Ammon's horn (tissue), 1 donor: ENCODE measurements at places on chromosomes 11 and 22.

- DNase-seq, result peak; percentile 71
Observed at GRCh38 chr11:125494031-125494360, 2.1 kb downstream of the FEZ1 start.

GRCh38 chr22:41808400-41808799, 7.9 kb downstream of the CCDC134 start:
- no peak for DNase-seq

DNA sequence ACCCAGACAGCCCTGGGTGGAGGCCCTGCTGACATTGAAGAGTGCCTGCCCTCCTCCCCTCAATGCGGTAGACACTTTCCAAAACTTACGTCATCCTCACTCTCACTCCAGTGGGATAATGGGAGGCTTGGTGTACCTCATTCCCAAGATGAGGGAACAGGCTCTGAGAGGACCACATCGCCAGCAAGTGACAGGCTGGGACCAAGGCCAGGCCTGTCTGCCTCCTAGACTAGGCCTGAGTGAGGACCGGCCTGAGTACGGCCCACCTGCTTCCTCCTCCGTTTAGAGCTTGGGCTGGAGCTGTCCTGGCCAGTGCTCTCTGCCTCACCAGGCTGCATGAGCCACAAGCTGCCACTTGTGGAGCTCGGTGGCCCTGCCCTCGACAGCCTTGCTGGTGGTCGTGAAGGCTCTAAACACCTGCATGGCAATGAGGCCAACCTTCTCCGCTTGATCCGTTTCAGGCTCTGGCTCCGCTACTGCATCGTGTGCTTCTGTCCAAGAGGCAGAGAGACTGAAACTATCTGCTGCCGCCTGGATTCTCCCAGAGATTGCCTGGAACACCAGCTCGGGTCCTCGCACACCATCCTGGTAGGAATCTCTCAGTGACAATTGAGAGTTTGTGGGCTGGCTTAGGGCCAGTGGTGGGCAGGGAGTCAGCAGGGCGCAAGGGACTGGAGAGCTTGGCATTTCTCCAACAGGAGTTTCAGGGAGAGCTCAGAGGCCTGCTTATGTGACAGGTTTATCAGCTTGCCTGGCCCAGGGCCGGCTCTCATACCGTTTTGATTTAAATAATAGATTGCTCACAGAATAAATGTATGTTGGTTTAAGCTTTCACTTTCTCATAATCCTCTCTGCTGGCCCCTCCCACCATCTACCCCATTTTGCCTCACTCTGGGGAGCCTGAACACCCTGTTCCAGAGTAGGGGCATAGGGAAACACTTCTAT, 9.4 kb downstream of the LRRC75B start:
- no peak for DNase-seq

- no peak for DNase-seq
Observed at GRCh38 chr11:9616042-9616675, 42.7 kb downstream of the WEE1 start.

DNA sequence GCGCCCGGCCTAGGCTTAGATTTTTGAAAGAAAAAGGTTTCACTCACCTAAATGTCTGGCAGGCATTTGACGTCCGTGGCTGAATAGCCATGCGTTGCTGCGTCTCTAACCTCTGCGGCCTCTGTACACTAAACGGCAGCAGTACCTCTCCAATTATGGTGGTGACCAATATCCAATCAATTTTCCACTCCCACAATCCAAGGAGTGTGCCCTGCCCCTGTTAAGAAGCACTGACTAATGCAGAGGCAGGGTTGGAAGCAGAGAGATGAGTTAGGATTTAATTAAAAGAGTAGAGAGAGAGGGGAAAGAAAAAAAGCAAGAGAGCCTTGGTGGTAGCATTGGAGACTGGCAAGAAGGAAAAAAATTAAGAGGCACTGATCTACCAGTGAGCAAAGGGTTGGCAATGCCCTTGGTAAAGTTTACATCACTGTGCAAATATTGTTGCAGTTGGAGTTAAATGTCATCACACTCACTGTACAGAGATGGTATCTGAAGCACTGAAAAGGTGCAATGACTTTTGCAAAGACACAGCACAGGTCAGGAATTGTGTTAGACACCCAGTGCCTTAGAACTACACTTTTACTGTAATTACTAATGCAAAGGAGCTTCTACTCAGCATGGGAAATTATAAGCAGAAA, 526.7 kb downstream of the NTM start:
- no peak for DNase-seq
